ENCODE measurements at places on chromosomes 5 and 9. TPM values are rescaled to one million over a fixed set of nuclear protein-coding genes. Genes with fewer than 3 reads are reported as not detected.

DNA sequence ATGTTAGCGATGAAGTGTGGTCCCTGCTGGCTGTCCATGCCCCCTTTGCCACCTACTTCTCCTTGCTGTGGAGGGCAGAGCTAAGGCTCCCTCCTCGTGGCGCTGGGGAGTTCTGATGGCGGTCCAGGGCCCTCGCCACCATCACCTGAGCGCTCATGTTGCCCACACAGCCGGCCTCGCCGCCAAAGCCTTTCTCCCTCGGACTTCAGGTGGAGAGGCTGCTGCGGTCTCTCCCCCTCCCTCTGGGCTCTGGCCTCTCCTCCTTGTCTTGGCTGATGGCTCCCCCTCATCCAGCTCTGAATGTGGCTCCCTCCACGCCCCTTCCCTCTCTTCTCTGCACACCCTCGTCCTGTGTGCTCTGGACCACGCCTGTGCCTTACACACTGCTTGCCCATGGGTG, 14.5 kb upstream of the LPCAT1 start:
- no peaks in the 10 kb centered on the region for H3K36me3 ChIP-seq
- H3K27me3 ChIP-seq: no peaks in the 10 kb centered on the region
- H3K4me3 ChIP-seq: no peak overlapping the region
- H3K4me1 ChIP-seq: no peaks in the 10 kb centered on the region

DNA sequence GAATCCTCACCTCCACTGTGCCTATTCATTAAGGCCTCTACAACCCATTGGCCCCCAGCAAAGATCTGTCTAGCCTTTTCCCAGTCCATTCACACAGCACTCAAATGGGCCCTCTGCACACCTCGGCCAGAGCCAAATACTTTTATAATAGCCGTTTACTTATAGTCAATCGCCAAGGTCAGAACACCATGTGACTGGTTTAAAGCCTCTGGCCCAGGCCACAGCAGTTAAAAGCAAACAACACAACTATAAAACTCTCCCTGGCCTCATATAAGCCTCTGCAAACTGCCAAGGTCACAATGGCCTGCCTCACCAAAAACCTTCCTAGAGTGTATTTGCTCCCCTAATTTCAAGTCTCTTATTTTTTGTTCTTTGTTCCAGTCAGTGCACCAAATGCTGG, 562.6 kb downstream of the CAAP1 start:
- no peak for DNase-seq
- H3K4me1 ChIP-seq: no peaks in the 10 kb centered on the region
- no peak overlapping the region for H3K27ac ChIP-seq
- H3K4me3 ChIP-seq: no peak overlapping the region

DNA sequence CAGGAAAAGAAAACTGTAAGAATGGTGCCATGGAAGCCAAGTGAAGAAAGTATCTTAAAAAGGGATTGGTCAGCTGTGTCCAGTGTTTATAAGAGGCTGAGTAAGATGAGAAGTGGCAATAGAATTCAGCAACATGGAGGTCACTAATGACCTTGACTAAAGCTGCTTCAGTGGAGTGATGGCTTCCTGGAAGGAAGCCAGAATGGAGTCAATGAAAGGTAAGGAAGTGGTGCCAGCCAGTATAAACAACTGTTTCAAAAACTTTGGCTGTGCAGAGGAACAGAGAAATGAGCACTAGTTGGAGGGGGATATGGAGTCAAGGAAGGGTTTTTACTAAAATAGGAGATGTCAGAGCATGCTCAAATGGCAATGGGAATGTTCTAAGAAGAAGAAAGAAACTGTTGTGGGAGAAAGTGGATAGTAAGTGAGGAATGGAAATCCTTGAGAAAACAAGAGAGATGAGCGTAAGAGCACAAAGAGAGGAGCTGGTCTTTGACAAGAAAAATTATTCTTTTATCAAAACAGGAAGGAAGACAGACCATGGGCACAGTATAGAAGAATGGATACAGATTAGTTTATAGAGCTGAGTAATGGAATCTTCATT, 11.1 kb upstream of the NRG2 start:
- H3K4me1 ChIP-seq: no peaks in the 10 kb centered on the region
- H3K27ac ChIP-seq: no peak overlapping the region
- no peaks in the 10 kb centered on the region for H3K36me3 ChIP-seq

Gene FGF1
- total RNA-seq: 2.1 TPM

DNA sequence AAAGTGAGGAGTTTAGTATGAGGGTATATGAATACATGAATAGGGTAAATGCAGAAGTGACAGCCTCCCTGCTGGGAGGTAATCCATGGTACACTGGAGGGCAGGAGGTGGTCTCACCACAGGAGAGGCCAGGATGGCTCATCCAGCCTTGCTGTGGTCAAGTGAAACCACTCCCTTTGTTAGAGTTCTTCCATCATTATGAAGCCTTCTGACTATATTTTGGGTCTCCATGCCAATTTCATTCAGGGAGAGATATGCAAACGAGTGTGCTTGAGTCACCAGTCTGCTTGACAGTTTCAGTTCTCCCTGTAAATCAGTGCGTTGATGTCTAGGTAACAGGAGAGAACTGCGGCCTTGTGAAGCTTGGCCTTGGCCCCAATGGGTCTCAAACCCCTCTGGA, 16.4 kb downstream of the PPP3R2 start:
- no peaks in the 10 kb centered on the region for H3K27me3 ChIP-seq
- H3K27ac ChIP-seq: no peak overlapping the region
- H3K4me1 ChIP-seq: no peaks in the 10 kb centered on the region
- no peak for DNase-seq

Gene HK3
- 21.2 TPM for total RNA-seq

GRCh38 chr5:82664732-82665131, 386.6 kb upstream of the RPS23 start:
- H3K4me1 ChIP-seq: no peaks in the 10 kb centered on the region
- DNase-seq: no peak
- H3K27me3 ChIP-seq: no peaks in the 10 kb centered on the region
- no peak overlapping the region for H3K4me3 ChIP-seq
- H3K36me3 ChIP-seq: no peaks in the 10 kb centered on the region
- H3K27ac ChIP-seq: no peak overlapping the region

Gene REXO4
- total RNA-seq: 17.5 TPM

DNA sequence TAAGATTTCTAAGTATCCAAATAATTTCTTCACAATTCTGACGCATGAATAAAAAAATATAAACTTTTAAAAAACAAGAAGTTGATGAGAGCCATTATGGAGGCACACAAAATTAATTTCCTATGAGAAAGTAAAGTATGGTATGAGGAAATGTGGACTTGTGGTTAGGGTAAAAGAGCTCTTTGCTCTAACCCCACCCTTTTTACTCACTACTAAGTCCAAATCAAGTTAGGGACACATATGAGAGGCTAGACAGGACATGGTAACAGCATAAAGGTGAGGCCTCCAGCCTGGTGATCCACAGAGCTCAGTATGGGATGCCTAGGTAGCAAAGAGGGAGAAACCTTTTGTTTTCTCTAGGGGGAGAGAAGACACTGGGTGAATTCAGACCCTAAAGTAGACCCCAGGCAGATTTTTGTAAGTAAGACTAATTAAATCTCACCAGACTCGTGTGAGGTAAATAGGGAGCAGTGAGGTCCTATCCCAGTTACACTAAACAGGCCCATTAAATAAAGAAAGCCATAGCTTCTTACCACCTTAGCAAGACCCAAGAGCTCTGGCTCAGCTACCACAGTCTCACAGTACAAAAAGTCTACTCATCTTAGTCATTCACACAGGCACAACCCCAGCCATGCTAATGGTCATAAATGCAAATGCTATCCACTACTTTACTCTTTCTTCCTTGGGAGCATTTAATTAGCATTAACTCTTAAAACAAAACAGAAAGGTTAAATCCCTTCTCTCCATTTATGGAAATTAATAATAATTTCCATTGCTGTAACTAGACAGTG, 42.6 kb downstream of the MLLT3 start:
- H3K27ac ChIP-seq: no peak overlapping the region
- no peak for DNase-seq
- H3K4me1 ChIP-seq: no peaks in the 10 kb centered on the region
- no peak overlapping the region for H3K4me3 ChIP-seq
- H3K36me3 ChIP-seq: no peaks in the 10 kb centered on the region

GRCh38 chr5:14587150-14587549, 5.6 kb downstream of the OTULINL start:
- H3K27me3 ChIP-seq: no peaks in the 10 kb centered on the region
- no peak overlapping the region for H3K27ac ChIP-seq
- DNase-seq: no peak
- peaks cover 5% of the 10 kb centered on the region for H3K4me1 ChIP-seq
- no peak overlapping the region for H3K4me3 ChIP-seq
- H3K36me3 ChIP-seq: no peaks in the 10 kb centered on the region

Gene CNTNAP3B
- 26.3 TPM for total RNA-seq

GRCh38 chr5:23612701-23613100, 105.3 kb downstream of the PRDM9 start:
- DNase-seq: no peak
- no peak overlapping the region for H3K4me3 ChIP-seq

DNA sequence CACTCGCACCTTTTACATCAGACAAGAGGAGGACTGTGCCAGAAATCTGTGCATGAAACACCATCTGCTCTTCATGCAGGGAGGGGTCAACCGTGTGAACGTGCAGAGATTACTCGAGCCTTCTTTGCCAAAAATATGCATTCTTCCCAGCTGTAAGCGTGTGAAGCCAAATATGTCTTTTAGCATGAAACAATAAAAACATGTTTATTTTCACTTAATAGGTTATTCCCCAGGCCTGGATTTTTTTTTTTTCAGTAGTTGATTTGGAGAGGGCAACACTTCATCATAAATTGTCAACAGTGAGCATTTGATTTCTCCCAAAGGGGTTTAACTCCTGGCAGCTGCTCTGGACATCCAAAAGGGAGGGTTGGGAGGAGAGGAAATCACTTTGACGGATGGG, 23.8 kb downstream of the PLAC8L1 start:
- H3K4me3 ChIP-seq: no peak overlapping the region
- no peak overlapping the region for H3K27ac ChIP-seq
- no peaks in the 10 kb centered on the region for H3K4me1 ChIP-seq

GRCh38 chr5:42366051-42366450, 57.2 kb upstream of the GHR start:
- DNase-seq: no peak
- no peak overlapping the region for H3K4me3 ChIP-seq
- H3K36me3 ChIP-seq: no peaks in the 10 kb centered on the region

- H3K4me1 ChIP-seq: no peaks in the 10 kb centered on the region
- H3K27me3 ChIP-seq: no peaks in the 10 kb centered on the region
- no peak overlapping the region for H3K4me3 ChIP-seq
- no peaks in the 10 kb centered on the region for H3K36me3 ChIP-seq
- no peak overlapping the region for H3K27ac ChIP-seq
Observed at GRCh38 chr5:94702729-94703128, 84.3 kb downstream of the SLF1 start.

- peaks cover 4% of the 10 kb centered on the region for H3K4me1 ChIP-seq
- DNase-seq: peak; percentile 69
- no peaks in the 10 kb centered on the region for H3K27me3 ChIP-seq
- peak overlapping the region; percentile 41 for H3K27ac ChIP-seq
- H3K36me3 ChIP-seq: no peaks in the 10 kb centered on the region
Observed at GRCh38 chr5:177094224-177095087, 7.7 kb downstream of the FGFR4 start.

Gene PCDHGA7
- 4.1 TPM for total RNA-seq

- H3K36me3 ChIP-seq: no peaks in the 10 kb centered on the region
- no peak for DNase-seq
- no peak overlapping the region for H3K4me3 ChIP-seq
- no peaks in the 10 kb centered on the region for H3K27me3 ChIP-seq
- H3K27ac ChIP-seq: no peak overlapping the region
- no peaks in the 10 kb centered on the region for H3K4me1 ChIP-seq
Observed at GRCh38 chr5:57338868-57339340, 143.7 kb downstream of the ACTBL2 start.

- no peaks in the 10 kb centered on the region for H3K27me3 ChIP-seq
- H3K4me3 ChIP-seq: no peak overlapping the region
- H3K4me1 ChIP-seq: no peaks in the 10 kb centered on the region
- no peak overlapping the region for H3K27ac ChIP-seq
Observed at GRCh38 chr9:88828492-88828974, 162.7 kb upstream of the S1PR3 start.

Gene LCN2
- total RNA-seq: 198 TPM

GRCh38 chr9:113675475-113675941, 200.6 kb upstream of the ZNF618 start:
- H3K27me3 ChIP-seq: no peaks in the 10 kb centered on the region
- peak; percentile 81 for DNase-seq
- no peak overlapping the region for H3K4me3 ChIP-seq
- H3K27ac ChIP-seq: no peak overlapping the region
- no peaks in the 10 kb centered on the region for H3K36me3 ChIP-seq
- no peaks in the 10 kb centered on the region for H3K4me1 ChIP-seq
